ENCODE measurements at places on chromosomes 7 and 10.
A peak's percentile ranks its signal among the peaks of the same experiment; 100 is the strongest.

- no peak for DNase-seq
Observed at GRCh38 chr10:116115036-116115641, 157.9 kb downstream of the GFRA1 start.

DNA sequence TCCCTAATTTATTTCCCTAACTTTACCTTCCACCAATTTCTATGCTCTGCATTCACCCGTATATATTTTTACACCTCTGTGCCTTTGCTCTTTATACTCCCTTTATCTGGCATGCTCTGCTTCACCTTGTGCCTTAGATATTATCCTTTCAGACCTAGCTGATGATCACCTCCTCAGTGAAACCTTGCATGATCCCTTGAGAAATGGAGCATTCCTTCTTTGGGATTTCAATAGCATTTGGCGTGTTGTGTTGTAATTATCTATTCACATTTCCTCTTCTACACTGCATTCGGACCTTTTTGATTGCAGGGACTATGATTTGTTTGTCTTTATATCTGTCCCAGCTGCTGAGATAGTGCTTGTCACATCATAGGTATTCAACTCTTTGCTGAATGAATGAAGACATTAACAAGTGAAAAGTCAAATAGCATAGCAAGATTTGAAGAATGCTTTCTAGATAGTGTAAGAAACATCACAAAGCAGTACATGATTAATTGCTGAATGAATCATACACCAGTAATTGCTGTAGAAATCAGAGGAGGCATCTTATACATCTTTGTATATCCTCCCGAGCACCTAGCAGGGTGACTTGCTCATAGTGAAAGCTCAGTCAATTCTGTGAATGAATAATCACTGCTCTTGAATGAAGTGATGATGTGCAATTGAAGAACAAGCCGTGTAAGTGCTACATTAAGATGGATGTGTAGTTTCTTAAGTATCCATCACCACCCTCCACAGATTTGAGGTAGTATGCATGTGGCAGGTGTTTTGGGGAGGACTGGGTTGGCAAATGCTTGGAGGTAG is 2.0 kb upstream of the TM9SF3 start:
- DNase-seq = no peak

DNA sequence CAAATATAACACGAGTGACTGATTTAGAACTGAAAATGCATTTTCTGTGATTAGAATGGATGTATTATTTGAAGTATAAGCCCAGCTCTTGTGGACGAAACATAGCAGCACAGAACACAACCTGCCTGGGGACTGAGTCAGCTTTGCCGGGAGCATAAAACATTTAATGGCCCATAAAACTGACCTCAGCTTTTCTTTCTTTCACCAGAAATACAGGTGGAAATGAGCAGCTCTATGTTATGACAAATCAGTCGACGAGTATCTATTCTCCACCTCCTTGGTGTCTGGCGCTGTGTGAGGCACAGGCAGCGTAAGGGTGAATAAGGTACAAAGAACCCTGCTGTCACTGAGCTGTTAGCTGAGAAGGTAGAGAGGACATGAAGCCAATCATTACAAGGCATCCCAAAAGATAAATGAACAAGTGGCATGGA is 471.6 kb upstream of the AKR1E2 start:
- peak; percentile 87 for DNase-seq

DNA sequence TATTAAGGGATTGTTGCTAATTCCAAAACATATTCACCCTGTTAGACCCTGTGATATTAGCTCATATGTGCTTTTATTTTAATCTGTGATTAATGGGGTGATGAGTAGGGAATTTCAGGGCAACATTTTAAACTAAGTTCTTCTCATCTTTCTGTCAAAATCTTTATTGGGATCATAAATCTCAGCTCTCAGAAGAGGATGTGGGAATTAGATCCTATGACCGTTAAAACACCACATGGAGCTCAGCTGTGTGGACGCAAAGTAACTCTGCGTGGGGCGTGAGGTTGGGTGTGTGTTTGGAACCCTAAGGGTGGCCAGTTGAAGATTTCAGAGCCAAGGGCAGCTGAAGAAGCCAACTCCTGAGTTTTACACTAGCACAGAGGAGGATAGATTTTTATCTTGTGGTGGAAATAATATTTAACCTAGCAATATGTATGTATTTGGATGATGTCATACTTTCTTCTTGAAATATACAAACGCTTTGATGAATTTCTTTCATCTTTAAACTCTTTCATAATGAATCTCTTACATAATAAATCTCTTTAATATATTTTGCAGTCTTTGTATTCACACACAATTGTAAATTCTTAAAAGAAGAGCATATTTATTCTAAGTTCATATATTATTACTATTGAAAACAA is 64.4 kb downstream of the EPDR1 start:
- DNase-seq = no peak

- DNase-seq = peak; percentile 80
Observed at GRCh38 chr7:90298145-90299038, 22.7 kb downstream of the FAM237B start.

DNA sequence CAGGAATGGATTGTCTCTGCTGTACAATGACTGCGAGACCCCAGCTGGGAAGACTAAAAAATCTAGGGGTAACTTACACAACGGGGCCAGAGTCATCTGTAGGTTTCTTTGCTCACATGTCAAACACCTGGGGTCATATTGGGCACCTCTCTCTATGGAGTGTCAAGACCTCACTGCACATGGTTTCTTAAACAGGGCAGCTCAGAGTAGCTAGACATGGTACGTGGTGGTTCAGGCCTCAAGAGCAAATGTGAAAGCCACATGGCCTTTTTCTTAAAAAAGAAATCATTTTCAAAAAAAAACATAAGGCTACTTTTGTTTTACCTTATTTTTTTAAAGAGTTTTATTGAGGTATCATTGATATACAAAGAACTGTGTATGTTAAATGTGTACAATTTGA is 162.2 kb upstream of the ITGB1 start:
- no peak for DNase-seq

GRCh38 chr10:45443101-45444009 is 69.3 kb downstream of the ALOX5 start:
- no peak for DNase-seq

DNA sequence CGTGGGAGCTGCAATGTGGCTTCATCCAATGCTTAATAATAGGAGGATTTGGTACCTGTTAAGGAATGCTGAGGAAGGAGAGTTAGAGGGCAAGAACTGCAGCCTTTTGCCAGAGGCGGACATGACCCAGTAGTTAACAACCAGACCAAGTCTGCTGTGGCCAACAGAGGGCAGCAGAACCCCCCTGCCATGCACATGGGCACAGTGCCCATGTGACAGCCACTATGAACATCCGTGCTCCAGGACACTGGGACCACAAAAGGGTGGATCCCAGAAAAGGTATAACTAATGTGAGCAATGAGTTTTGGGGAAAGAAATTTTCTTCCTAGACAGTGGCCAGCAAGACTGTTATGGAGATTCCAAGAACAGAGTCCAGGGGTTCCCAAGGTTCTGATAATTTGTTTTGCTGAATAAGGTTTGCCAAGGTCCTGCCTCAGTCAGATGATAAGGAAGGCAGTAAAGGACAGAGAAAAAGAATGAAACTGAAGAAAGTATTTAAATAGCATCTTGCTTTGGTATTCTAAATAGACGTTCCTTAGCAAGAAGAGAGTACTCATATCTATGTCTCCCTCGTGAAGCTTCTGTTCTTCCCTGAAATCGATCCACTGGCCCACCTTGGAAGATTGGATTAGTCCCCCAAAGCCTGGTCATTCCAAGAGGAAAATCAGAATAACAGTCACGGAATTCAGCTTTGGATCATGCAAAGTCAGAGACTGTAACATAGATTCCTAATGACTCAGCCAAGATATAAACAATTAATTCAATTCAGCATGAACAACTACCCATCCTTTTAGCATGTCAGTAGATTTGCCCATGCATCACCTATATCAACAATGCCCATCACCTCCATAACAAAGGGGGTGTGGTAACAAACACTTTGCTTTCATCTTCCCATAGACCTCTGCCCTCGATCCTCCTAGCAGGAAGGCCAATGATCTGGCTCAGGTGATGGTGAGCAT is 56.0 kb downstream of the LGI1 start:
- DNase-seq = peak; percentile 54

- DNase-seq = no peak
Observed at GRCh38 chr7:20798081-20798693, 11.5 kb upstream of the SP8 start.
